Right lung (tissue), 10 donors: ENCODE measurements at places on chromosomes 1 and 21. TPM values are rescaled to one million over a fixed set of nuclear protein-coding genes. Genes with fewer than 3 reads are reported as not detected.

DNA sequence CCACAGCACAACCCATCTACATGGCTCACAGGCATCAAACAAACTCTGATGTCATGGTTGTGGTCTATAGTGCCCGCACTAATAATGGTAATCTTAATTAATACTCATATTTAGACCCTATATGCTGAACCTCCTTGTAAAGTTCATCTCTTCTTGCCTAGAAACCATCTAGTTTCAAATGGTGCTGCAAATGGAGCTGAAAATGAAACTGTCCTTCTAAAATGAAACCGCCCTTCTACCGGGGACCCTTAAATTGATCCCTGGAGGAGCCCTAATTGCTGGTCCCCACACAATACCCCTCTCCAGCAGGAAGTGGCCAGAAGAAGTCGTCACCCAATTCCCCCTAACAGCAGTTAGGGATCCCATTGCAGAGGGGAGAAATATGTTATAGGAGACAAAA, 612.6 kb downstream of the MRPL39 start:
- no peak for DNase-seq

- DNase-seq, result peak; percentile 41
Measured at GRCh38 chr1:53899206-53899628, 5.2 kb downstream of the DIO1 start.

DNA sequence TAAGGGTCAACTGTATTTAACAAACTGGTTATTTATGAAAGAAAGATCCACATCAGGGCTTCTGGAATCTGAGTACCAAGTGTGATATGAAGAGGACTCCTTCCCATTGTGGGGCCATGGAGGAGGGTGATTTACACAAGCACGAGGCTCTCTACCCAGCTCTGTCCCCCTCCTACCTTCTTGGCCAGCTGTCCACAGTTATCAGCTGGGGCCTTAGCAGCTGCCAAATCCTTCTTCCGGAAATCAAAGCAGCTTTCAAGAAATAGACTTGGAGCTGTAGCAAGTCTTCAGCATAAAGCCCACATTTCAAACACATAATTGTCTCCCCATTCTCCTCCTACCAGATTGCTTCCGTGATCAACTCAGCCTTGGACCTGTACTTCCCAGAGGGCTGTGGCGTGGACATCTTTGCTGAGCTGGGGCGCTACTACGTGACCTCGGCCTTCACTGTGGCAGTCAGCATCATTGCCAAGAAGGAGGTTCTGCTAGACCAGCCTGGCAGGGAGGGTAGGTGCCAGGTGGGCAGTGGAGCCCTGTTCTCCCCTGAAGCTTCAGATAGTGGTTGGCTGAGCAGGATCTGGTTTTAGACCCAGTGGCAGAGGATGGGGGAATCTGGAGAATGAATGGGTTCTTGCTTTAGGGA, 15.5 kb downstream of the AZIN2 start:
- DNase-seq, result peak; percentile 67

DNA sequence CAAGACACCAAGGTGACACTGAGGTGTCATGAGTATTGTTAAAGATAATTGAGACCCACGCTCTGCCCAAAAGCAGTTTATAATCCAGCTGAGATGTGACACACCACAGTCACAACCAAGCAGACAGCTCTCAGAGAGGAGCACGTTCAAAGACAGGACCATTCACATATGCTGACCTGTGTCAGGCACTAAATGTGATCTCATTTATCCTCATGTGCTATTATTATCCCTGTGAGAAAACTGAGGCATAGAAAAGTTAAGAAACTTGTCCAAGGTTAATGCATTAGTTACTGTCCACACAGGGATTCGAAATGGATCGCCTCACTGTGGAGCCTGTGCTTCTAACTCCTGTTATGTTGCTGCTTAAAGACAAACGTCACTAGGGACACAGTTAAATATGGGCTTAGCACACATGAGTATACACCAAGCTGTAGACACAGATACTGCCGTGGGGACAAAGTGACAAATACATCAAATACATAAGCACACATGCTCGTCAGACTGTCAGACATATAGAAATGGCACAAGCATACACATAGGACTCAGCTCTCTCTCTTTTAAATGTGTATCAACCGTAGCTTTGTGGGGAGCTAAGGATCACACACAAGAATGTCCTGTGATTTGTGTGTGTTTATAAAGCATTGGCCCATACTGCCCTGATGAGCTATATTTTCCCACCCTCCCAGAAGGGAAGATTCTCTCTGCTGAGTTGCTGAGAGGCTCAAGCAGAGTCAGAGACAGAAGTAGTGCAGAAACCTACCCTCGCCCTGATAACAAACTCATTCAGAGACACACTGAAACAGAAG, 3.5 kb upstream of the IGSF8 start:
- no peak for DNase-seq

GRCh38 chr1:232694475-232694874, 64.5 kb upstream of the SIPA1L2 start:
- no peak for DNase-seq

DNA sequence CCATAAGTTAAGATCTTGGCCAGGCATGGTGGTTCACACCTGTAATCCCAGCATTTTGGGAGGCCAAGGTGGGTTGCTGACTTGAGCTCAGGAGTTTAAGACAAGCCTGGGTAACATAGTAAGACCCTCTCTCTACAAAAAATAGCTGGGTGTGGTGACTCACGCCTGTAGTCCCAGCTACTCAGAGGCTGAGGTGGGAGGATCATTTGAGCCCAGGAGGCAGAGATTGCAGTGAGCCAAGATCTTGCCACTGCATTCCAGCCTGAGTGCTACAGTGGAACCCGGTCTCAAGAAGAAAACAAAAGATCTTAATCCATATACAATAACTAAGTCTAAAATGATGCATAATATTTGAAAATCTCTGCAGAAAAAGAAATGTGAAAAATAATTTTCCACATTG, 165.5 kb upstream of the NR5A2 start:
- DNase-seq, result no peak

DNA sequence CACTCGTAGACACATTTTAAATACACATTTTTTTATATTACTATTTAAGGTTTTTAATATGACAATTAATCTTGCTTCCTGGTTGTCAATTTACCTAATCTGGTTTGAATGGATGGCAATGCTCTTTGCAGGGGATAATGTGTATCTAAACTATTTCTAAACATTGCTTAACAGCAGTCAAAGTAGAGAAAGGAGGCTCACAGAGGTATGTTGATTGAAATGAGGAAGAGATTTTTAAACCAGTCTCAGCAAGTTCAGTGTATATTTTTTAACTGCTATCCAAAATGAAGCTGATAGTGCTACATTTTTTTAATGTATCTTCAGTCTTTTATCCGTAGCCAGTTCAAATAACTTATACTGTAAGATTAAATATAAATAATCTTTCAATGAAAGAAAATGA, 17.4 kb downstream of the FMO1 start:
- DNase-seq, result no peak

DNA sequence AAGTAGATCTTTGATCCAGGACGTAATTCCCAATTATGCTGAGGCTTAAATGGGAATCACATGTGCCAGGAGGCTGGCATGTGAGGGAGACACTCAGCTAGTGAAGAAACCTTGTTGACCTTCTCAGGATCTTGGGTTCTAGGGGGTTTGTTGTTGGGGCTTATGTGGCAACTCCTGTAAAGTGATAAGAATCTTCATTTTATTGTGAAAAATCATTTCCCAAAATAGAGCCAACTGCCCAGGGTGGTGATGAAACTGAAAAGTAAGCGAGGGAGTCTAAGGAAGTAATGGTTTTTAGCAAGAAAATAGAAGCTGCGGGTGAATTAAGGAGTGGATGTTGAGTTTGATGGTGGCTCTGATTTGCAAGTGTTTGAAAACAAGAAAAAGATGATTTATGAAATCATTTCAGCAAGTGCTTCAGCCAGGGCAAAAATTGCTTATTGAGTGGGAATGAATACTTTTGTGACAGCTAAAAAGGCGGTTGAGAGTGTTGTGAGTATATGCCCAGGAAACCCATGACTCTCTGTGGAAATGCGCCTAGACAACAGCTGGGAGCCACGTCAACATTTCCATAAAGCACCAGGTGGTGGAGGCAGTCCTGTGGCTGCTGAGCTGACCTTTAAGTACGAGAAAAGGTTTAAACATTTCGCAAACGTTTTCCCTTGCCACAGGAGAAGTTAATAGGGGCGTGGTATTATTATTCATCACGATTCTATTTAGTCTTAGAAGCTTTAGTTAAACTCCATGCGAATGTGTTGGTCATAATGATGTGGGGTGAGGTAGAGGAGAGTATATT, 102.7 kb downstream of the HMGB4 start:
- no peak for DNase-seq

The S100B gene
- 3.8 TPM for polyA plus RNA-seq

The OR2T2 gene
- polyA plus RNA-seq, result not detected
